ENCODE measurements at places on chromosomes 3 and 15.

- no peak for DNase-seq
Measured at GRCh38 chr3:125022206-125022605, 33.6 kb downstream of the HEG1 start.

- DNase-seq, result no peak
Measured at GRCh38 chr3:21524133-21524532, 226.9 kb downstream of the ZNF385D start.

DNA sequence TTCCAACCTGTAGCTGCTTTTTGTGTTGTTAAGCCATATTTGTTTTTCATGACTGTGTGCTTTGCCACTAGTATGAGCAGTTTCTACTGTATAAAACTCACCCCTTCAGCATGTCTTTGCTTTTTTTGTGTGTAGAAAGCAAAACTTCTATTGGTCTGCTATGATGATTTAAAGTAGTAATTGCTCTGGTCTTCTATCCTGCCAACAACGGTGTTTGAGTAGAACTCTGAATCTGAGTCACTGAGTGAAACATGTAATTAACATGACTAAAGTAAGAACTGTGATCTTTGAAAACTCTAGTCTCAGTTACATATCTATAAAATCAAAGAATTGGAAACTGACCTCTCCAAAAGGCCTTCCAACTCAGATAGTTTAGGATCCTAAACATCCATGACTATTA, 133.6 kb downstream of the TPRG1 start:
- no peak for DNase-seq

GRCh38 chr3:183868796-183869195, 15.9 kb downstream of the PARL start:
- DNase-seq, result no peak

DNA sequence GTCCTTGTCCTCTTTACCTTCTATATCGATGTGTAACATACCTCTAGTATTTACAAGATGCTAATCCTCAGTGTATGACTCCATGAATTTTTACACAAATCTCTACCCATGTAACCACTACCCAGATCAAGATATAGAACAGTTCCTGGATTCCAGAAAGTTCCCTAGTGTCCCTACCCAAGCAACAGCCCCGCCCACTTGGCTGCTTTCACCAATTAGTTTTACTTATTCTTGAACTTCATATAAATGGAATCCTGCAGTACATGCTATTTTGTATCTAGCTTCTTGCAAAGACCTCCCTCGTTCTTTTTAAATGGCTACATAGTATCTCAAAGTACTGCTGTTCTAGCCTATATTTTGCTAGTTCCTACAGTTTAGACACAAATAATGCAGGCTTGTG, 33.0 kb downstream of the CD276 start:
- DNase-seq, result no peak

DNA sequence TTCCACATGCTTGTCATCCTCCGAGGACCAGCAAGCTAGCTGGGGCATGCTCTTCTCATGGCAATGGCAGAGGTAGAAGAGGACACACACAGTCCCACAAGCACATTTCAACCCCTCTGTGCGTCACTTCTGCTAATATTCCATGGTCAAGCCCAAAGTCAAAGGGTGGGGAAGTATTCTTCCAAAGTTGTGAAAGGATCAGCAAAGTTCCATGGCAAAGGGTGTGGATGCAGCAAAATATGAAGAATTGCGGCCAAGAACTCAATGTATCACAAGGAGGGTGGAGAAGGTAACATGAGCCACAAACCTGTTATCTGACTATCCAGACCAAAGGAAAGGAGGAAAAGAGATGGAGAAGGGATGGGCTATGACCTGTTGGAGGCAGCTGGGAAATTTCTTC, 71.2 kb upstream of the SNRK start:
- DNase-seq, result no peak

GRCh38 chr3:55467099-55467498, 20.0 kb downstream of the WNT5A start:
- no peak for DNase-seq

DNA sequence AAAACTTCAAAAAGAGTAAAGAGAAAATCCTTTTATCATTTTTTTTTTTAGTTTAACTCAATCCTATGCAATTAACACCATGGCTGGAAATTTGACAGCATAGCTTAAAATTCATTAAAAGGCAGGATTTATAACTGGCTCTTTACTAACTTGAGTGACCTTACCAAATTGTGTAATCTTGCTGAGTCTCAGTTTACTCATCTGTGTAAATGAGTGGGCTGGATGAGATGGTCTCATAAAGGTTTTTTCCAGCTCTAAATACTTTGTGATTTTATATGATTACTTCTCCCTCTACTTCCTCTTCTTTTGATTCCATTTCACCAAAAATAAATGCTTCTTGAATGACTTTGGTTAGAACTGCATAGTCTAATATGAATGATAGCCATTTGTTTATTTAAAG, 234.9 kb upstream of the SATB1 start:
- DNase-seq, result no peak

GRCh38 chr3:63768386-63768785, 50.7 kb upstream of the C3orf49 start:
- DNase-seq, result no peak

DNA sequence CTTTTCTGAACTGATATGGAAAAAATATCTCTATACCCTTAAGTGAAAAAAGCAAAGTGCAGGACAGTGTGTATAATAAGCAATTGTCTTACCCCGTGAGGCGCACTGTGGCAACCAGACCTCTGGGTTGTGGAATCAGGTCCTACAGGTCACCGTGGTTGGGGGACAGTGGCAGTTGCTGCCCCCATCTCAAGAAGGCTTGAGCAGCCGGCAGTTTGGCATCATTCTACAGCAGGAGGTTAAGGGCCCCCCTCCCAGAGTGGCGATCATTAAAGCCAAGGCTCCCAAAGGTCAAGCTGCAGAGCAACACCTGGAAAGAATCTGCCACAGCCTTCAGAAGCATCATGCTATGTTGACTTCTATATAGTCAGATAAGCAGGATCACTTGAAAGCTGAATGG, 56.1 kb upstream of the HERC1 start:
- DNase-seq, result no peak

GRCh38 chr3:48503401-48504050, 448 bp downstream of the SHISA5 start:
- no peak for DNase-seq

DNA sequence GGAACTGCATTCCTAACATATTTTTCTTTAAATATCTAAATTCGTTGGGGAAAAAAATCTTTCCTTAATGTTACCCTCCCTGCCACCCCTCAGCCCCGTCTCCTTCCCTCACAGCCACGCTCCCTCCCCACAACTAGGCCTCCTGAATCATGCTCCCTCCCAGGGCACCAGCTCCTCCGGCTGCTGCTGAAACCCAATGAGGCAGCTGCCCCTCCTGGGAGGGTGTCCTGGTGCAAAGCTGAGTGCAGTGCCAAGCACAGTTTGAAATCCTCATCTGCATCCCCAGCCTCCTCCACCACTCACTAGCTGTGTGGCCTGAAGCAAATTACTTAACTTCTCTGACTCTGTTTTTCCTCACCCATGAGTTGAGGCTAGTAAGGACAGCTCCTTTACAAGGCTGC, 2.7 kb upstream of the NR2E3 start:
- DNase-seq, result no peak

DNA sequence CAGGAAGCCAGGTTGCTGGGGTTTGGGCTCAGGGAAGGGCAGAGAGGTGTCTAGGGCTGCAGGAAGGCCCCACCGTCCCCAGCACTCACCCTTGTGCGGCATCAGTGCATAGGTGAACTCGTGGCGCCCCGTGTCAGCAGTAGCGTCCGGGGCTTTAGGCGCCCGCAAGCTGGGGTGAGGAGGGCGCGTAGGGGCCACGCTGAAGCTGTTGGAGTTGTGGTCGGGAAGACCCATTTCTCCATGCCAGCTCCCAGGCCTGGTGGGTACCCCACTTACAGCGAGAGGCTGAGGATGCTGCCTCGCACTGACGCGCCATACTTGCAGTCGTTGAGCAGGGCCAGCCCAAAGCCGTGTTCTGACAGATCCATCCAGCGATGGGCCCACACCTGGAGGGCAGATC, 9.7 kb downstream of the NEIL1 start:
- DNase-seq, result no peak

GRCh38 chr15:44188795-44189194, 6.3 kb downstream of the FRMD5 start:
- DNase-seq, result no peak

DNA sequence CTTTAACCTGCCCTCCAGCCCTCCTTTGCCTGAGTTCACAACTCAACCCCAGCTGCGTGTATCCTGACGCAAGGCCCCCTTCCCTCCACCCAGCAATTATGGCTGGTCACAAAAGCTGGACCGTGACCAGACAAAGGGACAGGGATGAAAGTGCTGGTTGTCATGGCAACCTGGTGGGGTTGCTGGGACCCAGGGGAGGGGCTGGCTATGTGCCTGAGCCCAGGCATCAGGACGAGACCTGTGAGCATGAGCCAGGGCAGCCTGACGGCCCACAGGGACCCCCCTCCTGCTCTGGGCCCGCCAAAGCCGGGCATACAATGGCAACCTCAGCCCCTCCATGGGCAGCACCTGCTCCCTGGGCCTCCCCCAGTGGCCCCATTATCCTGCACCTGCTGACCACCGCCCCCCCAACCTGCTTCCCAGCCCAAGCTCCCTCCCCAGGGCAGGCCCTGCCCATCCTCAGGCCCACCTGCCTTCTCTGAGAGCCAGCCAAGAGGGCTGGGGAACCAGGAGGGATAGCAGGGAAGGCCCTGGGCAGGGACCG, 4.5 kb upstream of the DNAH1 start:
- DNase-seq, result peak; percentile 12

DNA sequence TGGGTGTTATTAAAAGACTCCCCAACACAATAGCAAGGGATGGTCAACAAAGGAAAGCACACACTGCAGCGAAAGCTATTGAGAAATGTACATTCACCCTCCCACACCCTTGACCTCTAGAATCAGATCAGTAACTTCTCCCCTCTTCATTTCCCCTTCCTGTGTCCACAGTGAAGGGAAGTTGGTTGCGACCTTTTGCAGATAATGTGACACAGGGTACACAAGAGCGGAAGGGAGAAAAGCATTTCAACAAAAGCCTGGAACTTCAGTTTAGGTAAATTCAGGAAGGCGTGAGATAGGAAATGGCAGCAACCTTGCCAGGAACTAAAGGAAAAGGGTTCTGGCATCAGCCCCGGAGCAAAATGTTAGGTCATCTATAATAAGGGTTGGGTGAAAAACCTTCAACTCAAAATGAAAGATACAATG, 899.8 kb downstream of the MCTP2 start:
- DNase-seq, result no peak

DNA sequence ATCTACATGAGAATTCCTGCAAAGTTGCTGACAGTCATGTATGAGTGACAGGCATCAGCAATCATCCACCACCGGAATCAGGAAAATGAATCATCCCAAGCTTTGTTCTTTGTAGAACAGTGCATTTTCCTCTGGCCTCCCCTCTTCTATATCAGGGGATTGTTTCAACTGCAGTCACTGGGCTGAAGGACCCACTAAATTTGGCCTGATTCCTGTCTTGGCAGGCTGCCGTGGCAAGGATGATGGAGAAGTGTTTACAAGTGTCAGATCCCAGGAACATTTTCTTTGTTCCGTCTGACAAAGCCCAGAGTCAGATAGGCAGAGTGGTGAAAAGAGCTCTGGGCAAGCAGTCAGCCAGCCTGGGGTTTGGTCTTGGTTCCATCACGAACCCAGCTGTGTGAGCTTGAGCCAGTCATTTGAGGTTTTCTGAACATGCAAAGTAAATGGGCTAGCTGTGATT, 175.1 kb upstream of the TSC22D2 start:
- DNase-seq, result no peak

DNA sequence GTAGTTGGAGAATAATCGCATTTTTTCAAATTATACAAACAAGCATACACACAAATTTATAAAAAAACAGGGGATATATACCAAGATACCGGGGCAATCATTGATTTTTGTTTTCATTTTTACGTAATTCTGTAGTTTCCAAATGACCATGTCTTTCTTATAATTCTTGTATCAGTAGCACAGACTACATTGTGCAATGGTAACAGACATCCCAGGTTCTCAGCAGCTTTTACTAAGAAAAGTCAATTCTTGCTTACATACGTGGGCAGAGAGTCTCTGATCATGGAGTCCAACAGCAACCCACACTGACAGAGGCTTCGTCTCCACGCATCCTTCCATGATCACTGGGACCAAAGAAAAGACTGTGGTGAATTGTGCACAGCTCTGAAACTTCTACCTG, 441.3 kb downstream of the TBL1XR1 start:
- DNase-seq, result no peak

DNA sequence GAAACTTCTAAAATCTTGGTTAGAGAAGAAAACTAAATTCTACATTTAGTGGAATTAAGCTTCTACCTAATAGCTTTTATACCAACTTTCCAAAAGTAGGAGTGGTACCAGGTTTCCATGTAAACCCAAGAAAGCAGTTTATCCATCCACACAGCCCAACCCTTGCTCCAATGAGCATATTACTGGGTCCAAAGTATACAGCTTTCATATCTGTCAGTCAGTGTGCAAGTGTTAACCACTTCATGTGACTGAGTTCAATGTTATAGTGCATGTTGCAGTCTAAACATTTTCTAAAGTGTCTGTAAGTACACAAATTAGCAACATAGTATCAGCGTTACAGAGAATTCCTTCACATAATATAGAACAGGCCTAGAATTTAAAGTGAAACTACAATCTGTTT, 73.2 kb downstream of the C3orf70 start:
- no peak for DNase-seq

DNA sequence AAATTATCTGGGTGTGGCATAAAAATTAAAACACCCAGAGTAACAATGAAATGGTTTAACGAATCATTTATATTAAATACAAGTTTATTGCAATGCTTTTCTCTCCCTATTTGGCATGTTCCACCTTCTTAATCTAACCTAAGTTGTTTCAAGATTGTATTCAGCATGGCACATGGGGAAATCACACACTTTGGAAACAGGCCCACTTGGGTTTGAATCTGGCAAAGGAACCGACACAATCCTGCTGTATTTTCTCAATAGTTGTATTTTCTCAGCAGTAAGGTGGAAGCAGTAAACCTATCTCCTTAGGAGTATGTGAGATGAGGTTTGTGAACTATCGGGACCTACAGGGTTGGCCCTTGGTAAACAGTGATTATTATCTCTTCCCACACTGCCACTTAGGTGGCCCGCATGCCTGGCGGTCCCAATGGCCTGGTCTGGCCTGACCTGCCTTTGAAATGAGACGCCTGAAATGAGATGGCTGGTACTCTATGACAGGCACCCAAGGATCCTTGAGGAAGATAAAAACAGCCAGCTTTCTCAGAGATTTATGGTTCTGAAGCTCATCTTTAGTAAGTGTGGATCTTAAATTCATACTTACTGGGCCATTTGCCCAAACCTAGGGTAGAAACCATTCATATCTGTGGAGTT, 45.3 kb upstream of the VILL start:
- no peak for DNase-seq
